NCI-H2029 (cell line): ENCODE measurements at places on chromosomes 7 and 10.

DNA sequence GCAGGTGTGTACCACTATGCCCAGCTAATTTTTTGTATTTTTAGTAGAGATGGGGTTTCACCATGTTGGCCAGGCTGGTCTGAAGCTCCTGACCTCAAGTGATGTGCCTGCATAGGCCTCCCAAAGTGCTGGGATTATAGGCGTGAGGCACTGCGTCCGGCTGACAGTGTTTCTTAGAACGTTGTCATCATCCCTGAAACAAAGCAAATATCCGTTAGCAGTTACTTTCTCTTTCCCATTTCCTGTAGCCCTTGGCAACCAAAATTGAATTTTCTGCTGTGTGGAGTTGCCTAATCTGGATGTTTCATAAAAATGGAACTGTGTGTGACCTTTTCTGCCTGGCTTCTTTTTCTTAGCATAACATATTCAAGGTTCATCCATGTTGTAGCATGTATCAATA lies 22.4 kb downstream of the ZNF33A start:
- DNase-seq: no peak

DNA sequence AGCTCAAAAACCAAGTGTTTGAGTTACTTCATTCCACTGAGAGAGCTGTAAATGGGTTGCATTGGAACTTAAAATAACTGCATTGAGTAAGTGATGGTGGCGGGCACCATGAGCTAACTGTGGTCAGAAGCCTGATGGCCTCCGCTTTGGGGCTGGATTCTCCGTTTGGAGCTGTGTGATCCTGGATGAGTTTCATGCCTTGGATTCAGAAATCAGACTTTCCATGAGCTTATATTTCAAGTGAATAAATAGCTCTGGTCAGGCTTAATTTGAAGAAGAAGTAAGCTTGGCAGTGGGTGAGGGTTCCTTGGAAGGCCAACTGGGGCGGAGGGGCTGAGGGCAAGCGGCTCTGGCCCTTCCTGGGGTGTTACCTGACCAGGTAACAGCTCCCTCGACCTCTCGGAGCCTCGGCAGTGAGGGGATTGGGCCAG lies 5.6 kb downstream of the HTRA1 start:
- no peak for DNase-seq

DNA sequence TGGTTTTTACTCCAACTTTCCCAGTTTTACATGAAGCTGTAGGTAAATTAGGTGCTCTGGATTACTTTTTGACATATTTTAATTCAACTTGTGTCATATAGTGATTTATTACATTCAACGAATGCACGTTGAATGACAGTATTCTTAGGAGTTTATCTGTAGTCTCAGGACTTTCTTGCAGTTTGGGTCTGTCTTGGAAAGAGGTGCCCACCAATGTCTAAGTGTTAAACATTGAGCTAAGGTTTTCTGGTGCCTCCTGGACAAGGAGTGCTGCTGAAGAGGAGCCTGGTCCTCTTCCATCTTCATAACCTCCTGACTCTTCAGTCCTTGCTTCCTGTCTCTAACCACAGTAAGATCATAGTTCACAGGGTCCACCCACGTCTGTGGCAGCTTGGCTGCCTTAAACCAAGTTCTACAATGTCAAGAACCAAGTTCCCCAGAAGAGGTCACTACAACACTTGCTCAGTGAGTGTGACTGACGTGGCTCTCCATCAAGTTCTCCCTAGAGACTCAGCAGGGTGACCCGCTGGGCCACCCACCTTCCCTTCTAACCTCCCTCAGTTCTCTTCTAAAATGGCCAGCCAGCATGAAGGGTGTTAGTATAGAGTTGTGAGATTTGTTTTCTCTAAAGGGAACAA lies 6.1 kb downstream of the NPY start:
- DNase-seq: no peak

GRCh38 chr10:85946713-85947326 lies 419.8 kb downstream of the GRID1 start:
- DNase-seq: no peak

- no peak for DNase-seq
Observed at GRCh38 chr7:100854146-100854895, 1.8 kb downstream of the SLC12A9 start.

GRCh38 chr7:139557857-139558581 lies 34.5 kb downstream of the CLEC2L start:
- no peak for DNase-seq

- DNase-seq: no peak
Observed at GRCh38 chr10:48478980-48479811, 125.7 kb downstream of the ARHGAP22 start.

- DNase-seq: no peak
Observed at GRCh38 chr10:124035928-124036558, 57.4 kb downstream of the CHST15 start.

- DNase-seq: no peak
Observed at GRCh38 chr10:99941942-99942820, 67.6 kb downstream of the DNMBP start.

GRCh38 chr7:82347808-82348207 lies 95.8 kb downstream of the CACNA2D1 start:
- no peak for DNase-seq

GRCh38 chr7:112997831-112998230 lies 88.8 kb downstream of the GPR85 start:
- no peak for DNase-seq

GRCh38 chr7:22900784-22901183 lies 78.1 kb upstream of the TOMM7 start:
- no peak for DNase-seq

DNA sequence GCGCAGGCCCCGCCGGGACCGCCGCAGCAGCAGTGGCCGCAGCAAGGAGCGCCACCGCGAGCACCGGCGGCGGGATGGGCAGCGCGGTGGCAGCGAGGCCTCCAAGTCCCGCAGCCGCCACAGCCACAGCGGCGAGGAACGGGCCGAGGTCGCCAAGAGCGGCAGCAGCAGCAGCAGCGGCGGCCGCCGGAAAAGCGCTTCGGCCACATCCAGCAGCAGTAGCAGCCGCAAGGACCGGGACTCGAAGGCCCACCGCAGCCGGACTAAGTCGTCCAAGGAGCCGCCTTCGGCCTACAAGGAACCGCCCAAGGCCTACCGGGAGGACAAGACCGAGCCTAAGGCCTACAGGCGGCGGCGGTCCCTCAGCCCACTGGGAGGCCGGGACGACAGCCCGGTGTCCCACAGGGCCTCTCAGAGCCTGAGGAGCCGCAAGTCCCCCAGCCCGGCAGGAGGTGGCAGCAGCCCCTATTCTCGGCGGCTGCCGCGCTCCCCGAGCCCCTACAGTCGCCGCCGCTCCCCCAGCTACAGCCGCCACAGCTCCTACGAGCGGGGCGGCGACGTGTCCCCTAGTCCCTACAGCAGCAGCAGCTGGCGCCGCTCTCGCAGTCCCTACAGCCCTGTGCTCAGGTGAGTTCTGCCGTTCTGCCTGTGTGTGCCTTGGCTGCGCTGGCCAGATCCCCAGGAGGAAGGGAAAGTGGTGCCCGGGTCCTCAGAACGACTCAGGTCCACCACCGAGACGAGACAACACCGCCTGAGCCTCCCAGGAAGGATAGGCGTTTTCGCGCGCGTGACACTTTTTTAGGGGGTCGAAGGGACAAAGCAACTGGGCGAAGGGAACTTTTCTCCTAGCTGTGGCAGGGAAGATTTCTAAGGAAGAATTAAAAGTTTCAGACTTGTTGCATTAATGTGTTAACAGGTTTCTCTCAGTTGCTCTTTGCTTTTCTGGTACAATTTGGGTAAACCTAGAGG lies 1.5 kb downstream of the CDK13 start:
- peak; percentile 43 for DNase-seq

DNA sequence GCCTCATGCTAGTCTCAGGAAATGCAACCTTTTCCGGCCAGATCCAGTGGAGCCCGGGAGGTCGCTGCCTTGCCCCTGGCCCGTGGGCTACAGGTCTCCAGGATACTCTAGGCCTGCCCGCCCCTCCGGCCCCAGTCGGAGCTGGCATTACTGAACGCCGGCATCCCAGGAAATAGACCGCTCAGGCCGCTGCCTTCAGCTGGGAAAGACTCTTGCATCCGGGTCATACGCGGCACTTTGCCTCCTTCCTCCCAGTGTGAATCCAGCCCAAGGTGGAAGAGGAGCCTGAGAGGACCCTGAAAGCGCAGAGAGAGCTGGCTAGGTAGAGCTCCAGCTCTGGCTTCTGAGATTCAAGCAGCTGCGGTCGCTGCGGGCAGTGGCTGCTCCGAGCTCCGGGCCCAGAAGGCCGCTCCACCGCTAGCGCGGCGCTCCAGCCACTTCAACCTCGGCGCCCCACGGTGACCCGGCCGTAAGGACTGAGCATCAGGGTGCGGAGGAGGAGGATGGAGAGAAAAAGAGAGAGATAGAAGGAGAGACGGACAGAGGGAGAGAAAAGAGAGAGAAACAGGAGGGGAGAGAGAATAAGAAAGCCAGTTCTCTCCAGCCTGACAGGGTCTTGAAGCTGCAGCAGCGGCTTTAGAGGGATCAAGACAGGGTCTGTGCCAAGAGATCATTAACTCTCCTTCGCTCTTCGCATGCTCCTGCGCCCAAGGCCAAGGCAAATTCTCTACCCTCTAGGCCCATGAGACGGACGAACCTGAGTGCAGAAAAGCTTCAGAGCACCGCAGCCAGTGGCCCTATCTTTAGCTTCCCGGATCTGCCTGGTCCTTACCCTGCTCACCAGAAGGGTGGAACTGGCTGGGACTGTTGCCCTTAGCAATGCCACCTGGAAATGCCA lies 1.8 kb upstream of the HOXA10 start:
- no peak for DNase-seq

DNA sequence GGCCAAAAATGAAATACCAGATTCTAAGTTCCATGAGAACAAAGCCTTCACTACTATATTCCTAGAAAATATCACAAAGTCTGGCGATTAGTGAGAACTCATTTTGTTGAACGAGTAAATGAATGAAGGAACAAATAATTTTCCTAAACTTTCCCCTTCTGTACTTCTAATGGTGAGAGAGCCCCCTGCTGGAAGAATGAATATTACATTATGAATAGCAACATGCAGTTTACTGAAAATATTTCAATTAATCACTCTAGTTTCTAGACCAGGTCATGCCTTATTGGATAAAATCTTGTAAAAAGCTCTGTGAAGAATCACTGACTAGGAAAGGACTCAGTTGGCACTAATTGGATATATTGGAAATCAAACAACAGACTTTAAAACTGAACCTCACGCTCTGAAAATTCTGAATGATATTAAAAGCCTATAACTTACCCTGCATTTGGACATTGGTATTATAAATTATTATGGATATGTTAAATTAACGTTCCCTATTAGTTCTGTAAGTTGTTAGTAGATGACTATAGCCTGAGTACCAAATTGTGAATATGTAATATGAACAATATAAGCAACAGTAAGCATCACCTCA lies 32.4 kb upstream of the MTPN start:
- peak; percentile 31 for DNase-seq

GRCh38 chr10:3482200-3482993 lies 302.6 kb downstream of the KLF6 start:
- DNase-seq: no peak

GRCh38 chr10:7593063-7593462 lies 73.7 kb downstream of the ITIH5 start:
- DNase-seq: no peak

GRCh38 chr10:114046087-114046458 lies 2.4 kb downstream of the ADRB1 start:
- no peak for DNase-seq

DNA sequence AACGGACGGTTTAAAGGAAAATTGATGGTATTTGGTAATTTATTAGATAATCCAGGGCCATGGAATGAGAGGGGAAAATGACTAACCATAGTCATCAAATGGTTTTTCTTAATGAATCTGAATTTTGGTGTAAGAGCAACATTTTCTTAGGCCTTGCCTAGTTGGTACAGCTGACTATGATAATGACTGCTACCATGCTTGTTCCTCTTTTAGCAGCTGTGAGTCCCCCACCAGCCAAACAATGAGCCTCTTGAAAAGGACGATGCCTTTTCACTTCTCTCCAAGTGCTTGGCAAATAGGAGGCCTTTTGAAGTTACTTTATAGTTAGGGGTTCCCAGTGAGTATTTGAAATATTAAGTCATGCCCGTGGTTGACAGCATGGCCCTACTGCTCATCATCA lies 53.0 kb downstream of the TRUB1 start:
- DNase-seq: no peak

DNA sequence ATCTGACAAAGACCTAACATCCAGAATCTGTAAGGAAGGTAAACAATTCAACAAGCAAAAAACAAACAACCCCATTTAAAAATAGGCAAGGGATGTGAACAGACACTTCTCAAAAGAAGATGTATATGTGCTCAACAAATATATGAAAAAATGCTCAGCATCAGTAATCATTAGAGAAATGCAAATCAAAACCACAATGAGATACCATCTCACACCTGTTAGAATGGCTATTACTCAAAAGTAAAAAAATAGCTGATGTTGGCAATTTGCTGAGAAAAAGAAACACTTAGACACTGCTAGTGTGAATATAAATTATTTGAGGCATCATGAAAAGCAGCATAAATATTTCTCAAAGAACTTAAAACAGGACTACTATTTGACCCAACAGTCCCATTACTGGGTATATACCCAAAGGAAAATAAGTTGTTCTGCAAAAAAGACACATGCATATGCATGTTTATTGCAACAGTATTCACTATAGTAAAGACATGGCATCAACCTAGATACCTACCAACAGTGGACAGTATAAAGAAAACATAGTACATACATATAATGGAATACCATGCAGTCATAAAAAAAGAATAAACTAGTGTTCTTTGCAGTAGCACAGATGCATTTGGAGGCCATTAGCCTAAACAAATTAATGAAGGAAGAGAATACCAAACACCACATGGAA lies 980.1 kb downstream of the KCNMA1 start:
- no peak for DNase-seq

DNA sequence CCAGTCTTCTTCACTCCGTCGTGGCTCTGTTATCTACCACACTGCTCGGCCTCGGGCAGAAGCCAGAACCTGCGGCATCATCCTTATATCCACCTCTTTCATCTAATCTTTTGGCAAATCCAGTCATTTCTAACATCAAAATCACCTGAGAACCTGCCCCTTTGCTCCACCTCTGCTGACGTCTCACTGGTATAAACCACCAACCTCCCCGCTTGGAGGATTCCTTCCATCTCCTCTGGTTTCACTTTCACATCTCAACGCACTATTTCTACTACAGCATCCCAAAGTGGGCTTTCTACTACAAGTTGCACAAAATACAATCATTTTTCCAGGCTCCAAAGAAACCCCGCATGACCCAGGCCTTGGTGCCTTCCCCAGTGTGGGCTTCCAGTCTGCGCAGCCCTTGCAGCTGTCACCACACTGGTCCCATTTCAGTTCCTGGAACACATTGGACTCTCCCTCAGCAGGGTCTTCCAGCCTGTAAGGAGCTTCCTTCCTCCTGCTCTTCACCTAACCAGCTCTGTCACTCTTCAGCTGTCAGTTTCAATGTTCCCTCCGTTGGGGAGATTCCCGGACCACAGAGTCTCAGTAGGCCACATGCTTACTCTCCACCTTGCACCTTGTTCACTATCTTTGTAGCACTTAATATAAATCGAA lies 85.0 kb downstream of the PRKCQ start:
- no peak for DNase-seq

DNA sequence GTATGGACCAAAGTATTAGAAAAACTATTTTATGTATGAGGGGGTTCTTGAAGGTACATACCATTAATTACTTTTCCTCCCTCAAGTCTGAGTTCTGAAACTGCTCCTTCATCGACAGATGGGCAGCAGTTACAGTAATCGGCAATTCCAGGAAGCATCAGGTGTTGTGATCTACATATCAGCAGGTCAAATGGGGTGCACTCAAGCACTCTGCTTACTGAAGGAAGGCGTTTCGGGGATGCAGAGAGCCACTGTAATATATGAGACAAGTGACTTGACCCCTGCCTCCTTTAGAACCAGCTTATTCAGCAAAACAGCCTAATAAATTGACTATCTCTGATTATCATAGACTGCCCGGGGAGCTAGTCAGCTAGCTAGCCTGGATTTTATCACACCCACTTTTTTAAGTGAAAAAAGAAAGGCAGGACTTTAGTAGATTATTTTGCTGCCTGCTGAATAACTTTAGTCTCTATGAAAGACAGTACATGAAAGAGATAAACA lies 4.2 kb downstream of the SMNDC1 start:
- no peak for DNase-seq
